Activated CD8-positive, alpha-beta T cell treated with anti-CD3 and anti-CD28 coated beads for 36 hours (primary cell): ENCODE measurements at places on chromosomes 11 and 22. TPM values are rescaled to one million over a fixed set of nuclear protein-coding genes. Genes with fewer than 3 reads are reported as not detected.
A peak's percentile ranks its signal among the peaks of the same experiment; 100 is the strongest.

The MOGAT2 gene
- not detected for total RNA-seq

The NPAS4 gene
- total RNA-seq, result not detected

- no peak for DNase-seq
Measured at GRCh38 chr22:19800761-19801244, 40.2 kb downstream of the TBX1 start.

DNA sequence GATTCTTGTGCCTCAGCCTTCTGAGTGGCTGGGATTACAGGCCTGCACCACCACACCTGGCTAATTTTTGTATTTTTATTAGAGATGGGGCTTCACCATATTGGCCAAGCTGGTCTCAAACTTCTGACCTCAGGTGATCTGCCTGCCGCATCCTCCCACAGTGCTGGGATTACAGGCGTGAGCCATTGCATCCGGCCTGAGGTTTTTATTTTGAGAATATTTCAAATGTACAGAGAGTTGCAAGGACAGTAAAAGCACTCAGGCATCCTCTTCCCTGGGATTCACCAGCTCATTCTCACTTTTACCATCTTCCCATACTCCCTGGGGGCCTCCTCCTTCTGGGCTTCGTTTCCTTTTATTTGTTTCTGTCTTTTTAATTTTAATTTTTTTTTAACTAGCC lies 12.1 kb downstream of the MED15 start:
- no peak for DNase-seq

- DNase-seq, result no peak
Measured at GRCh38 chr11:102552020-102552419, 21.5 kb upstream of the MMP7 start.

DNA sequence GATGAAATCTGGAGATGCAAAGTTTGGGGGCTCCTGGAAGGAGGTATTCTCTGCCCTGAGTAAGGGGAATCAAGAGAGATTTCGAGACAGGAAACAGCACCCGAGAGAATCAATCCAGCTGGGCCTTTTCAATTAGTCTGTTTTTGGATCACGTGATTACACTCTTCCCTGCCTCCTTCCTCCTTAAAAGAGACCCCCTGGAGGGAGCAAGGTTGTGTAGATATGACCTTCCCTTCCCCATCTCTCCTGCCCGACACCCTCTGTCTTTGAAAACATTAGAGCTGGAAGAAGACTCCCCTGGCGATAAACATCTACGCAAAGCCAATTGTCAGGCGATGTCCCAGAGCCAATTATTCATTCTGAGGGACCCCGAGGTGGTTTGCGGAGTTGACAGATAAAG lies 407.9 kb downstream of the MIAT start:
- DNase-seq, result no peak

- DNase-seq, result no peak
Measured at GRCh38 chr22:38413085-38414008, 41.7 kb downstream of the KCNJ4 start.

GRCh38 chr11:34825315-34825669 lies 90.9 kb downstream of the APIP start:
- DNase-seq, result no peak

GRCh38 chr22:48072777-48073176 lies 1310.3 kb downstream of the TBC1D22A start:
- no peak for DNase-seq

DNA sequence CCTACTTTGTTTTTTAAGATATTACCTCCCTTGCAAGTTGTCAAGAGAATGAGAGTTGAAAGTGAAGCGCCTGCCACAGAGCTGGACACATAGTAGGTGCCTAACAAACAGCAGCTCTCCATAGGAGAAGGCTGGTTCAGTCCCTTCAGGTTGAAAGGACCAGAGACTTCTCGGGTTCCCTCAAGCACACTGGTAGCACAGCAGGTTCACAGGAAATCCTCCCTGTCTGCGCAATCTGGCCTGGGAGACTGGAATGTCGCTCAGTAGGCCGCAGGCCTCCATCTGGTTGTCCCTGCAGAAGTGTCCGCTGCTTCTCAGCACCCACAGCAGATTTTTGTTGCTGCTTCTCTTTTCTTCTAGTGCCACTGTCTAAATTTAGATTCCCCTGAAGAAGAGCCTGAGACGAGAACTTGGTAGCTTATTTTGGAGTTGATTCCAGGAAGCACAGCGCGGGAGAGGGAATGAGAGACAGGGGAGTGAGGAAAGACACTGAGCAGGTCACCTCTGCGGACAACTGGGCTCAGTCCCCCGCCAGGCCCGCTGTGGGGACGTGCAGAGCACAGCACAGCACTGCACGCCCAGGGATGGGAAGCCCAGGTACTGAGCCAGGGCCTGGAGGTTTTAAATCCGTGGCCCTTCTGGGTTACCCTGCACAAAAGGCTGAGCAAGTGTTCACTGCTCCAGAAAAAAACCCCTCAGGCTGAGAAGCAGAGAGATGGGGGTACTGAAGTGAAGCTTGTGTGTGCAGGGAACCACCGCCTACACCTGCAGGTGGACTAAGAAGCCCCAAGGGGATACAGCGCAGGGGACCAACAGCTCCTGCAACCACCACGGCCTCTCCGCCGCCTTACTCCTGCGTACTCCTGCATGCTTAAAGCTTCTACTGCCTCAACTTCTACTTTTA lies 31.6 kb downstream of the RBX1 start:
- no peak for DNase-seq

DNA sequence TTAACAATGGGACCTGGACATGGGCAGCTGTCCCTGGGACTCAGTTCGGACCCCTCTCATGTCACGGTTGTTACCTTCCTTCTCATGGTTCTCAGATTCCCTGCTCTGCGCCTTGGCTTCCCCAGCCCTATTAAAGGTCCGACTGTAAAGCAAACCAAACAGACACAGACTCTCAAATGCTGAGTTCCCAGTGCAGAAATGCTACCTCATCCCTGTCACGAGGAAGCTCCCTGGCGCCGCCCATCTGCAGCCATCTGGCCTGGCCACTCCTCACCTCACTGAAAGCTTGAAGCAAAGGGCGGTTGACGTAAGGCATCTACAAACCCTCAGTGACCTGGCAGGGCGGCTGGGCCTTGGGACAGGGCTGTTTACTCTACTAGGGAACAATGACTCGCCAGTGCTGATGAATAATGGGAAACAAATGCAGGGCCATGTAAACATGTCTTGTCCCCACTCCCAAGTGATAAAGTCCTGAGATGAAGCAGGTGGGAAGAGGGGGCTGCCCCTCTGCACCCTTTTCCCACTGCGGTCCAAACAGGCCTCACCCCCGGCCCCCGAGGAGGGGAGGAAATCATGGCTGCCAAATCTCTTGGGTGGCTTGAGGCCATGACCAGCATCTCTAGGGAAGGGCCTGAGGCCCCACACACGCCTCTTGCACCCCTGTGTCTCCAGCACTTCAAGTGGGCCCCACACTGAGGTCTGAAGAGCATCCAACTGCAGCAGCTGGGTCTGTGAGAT lies 49.3 kb downstream of the SCUBE1 start:
- no peak for DNase-seq

DNA sequence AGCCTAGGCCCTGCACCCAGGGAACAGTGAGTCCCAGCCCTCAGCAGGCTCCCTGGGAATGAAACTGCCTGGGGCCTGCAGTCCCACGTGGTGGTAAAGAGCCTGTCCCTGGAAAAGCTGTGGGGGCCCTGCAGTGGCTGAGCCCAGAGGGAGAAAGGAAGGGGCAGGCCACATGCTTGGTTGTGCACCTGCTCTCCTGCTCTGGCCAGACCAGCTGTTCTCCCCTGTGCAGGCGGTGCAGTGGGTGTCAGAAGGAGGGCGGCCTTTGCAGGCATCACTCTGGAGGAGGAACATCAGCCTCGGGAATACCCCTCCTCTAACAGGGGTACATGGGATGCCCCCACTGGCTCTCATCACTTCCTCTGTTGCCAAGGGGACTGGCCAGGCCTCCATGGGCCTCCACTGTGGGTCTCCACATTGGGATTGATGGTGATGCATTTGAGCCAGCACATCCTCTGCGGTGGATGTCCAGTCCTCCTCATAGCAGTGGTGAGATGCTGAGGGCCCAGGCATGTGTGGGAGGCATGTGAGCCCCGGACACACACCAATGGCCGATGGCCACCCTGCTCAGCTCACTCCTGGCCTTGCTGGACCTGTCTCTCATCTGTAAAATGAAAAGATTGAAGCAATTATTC lies 690.4 kb downstream of the BRD1 start:
- no peak for DNase-seq

- peak; percentile 80 for DNase-seq
Measured at GRCh38 chr11:72821920-72822799, 7.9 kb downstream of the ATG16L2 start.
